Right atrium auricular region (tissue), 2 donors: ENCODE measurements at places on chromosomes 16 and 17. TPM values are rescaled to one million over a fixed set of nuclear protein-coding genes. Genes with fewer than 3 reads are reported as not detected.

DNA sequence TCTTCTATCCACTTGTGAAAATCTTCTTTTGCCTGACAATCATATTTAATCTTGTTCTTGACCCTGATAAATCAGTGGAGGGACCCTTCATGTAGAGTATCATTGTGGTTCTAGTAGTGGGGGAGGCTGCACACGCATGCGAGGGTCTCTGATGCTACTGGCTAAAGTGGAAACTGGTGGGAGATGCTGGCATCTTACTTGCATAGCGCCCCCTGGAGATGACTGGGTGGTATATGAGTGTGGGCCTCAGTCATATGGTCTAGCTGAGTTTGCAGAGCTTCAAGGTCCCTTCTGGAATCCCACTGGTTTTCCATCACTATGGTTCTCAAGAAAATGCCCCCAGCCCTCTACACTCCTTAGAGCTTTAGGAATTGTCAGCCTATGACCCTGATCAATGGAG is 236.4 kb upstream of the AXIN2 start:
- no peak overlapping the region for H3K27ac ChIP-seq
- no peak overlapping the region for H3K4me3 ChIP-seq
- H3K4me1 ChIP-seq = no peaks in the 10 kb centered on the region

- no peak for DNase-seq
- no peak overlapping the region for H3K27ac ChIP-seq
- no peaks in the 10 kb centered on the region for H3K4me1 ChIP-seq
Observed at GRCh38 chr17:58413684-58414083, 3.6 kb downstream of the RNF43 start.

DNA sequence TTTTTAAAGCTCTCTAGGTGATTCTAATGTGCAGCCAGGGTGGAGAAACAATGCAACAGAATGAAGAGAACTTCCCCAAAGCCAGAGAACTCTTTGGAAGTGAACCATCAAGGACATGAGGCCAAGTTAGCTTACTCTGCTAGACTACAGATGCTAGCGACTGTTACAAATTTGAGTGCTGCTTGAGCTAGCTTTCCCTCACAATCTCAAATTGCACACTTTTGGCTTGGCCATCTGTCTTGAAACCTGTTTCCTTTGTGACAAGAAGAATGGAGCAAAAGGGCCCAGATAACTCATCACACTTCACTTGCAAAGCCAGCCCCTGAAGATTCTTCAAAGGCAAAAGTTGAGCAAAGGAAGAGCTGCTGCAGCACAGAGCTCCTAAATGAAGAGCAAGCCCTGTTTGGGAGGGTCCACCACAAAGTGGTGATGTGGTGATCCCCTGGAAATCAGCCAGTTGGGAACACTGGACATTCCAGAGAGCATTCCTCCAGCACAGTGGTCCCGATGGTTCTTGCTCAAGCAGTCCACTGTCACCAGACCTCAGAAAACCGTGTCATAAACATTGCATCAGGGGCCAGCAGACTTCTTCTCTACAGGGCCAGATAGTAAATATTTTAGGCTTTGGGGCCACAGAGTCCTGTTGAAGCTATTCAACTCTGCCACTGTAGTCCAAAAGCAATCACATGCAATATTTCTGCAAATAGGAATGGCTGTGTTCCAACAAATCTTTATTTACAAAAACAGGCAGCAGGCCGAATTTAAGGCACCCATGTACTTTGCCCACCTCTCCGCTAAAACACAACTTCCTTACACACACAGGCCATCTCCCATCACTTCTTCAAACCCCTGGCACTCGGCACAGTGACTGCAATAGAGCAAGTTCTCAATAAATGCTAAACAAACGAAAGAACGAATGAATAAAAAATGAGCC is 21.2 kb downstream of the SLC39A11 start:
- no peaks in the 10 kb centered on the region for H3K27me3 ChIP-seq
- H3K4me1 ChIP-seq = no peaks in the 10 kb centered on the region
- no peak for DNase-seq
- no peaks in the 10 kb centered on the region for H3K36me3 ChIP-seq
- no peak overlapping the region for H3K4me3 ChIP-seq
- H3K27ac ChIP-seq = no peak overlapping the region

- DNase-seq = no peak
- no peak overlapping the region for H3K4me3 ChIP-seq
- H3K4me1 ChIP-seq = no peaks in the 10 kb centered on the region
- no peaks in the 10 kb centered on the region for H3K27me3 ChIP-seq
- peaks cover 55% of the 10 kb centered on the region for H3K36me3 ChIP-seq
Observed at GRCh38 chr16:70476272-70477020, 22.1 kb downstream of the FCSK start.

GRCh38 chr16:11101695-11102522 is 154.1 kb downstream of the SOCS1 start:
- H3K4me3 ChIP-seq = no peak overlapping the region
- H3K27me3 ChIP-seq = no peaks in the 10 kb centered on the region
- no peaks in the 10 kb centered on the region for H3K36me3 ChIP-seq

TNFRSF17 gene
- not detected for total RNA-seq

CRHR1 gene
- not detected for total RNA-seq
